CD8-positive, alpha-beta memory T cell (primary cell): ENCODE measurements at places on chromosomes 4 and X. TPM values are rescaled to one million over a fixed set of nuclear protein-coding genes. Genes with fewer than 3 reads are reported as not detected.

DNA sequence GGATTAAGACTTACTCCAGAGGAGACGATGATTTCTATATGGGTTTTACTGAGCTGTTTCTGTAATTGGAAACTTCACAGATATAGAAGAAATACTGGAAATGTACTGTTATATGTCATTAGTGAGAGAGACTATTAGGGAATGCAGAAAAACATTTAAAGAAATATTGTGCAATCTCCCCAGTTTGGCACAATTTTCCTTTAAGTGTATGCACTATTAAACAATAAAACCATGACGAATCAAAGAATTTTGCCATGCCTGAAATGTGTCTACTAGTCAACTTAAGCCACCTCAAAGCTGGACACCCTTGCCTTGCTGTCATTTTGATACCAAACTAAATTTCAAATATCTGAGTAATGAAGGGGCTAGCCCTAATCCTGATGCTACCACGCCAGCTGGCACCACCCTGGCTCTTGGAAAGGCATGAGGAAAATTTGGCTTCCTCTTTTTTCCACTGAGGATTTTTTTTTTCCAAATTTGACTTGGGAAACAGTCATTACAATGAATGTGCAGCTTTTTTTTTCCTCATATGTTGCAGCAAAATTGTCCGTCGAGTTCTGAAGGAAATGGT, 36.1 kb downstream of the MTTP start:
- DNase-seq, result no peak

FAM184B gene
- total RNA-seq, result not detected

GRCh38 chrX:63327788-63328187, 23.3 kb downstream of the SPIN4 start:
- DNase-seq, result no peak

- DNase-seq, result no peak
Measured at GRCh38 chrX:150757371-150757770, 64.2 kb downstream of the MTMR1 start.

DNA sequence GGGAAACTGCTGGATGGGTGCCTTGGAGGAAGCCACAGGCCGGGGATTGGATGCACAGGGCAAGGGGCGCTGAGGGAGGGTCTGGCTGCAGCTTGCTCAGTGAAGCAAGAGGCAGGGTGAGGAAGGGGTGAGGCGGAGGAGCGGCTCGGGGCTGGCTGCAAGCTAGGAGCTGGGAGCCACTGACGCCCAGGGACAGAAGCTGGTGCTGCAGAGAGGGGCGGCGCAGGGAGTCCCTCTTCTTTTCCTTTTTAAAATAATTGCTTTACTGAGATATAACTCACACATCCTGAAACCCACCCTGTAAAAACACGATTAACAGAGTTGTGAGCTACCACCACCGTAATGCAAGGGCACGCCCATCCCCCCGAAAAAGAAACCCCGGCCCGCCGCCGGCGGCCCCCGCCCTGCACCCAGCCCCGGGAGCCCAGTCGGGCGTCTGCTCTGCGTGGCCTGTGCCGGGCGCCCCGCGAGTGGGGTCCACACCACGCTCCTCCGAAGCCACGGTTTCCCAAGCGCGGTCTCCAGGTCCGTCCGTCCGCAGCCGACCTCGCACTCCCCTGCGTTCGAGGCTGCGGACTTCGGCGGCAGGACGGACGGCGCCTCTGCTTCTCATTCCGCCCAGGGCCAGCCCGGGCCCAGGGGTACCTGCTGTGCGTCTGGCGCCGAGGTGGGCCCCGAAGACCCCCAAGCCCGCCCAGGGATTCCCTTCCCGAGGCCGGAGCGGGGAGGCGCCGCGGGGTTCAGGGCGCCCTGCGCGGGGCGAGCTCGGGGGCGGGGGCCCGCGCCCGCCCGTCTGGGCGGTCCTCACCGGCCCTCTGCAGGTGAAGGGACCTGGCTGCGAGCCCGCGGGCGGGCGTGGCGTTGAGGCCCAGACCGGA, 866 bp upstream of the UVSSA start:
- peak; percentile 75 for DNase-seq

DNA sequence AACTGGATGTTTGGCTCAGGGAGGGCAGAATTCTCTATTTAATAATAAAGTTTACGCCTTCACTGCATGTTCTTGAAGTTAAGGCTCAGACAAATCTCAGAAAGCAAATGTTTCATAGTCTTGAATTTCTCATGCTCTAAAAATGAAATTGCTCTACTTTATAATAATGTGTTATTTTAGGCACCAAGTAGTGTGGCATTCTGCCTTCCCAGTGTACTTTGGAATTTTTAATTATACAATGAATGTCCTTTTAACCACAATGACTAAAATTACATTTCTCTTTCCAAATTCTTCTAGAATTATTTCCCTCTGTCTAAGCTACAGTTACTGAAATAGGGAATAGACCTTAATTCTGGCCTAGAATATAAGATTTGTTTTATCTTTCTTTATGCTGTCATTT, 97.9 kb upstream of the PDE5A start:
- no peak for DNase-seq

SSX4 gene
- not detected for total RNA-seq

DNA sequence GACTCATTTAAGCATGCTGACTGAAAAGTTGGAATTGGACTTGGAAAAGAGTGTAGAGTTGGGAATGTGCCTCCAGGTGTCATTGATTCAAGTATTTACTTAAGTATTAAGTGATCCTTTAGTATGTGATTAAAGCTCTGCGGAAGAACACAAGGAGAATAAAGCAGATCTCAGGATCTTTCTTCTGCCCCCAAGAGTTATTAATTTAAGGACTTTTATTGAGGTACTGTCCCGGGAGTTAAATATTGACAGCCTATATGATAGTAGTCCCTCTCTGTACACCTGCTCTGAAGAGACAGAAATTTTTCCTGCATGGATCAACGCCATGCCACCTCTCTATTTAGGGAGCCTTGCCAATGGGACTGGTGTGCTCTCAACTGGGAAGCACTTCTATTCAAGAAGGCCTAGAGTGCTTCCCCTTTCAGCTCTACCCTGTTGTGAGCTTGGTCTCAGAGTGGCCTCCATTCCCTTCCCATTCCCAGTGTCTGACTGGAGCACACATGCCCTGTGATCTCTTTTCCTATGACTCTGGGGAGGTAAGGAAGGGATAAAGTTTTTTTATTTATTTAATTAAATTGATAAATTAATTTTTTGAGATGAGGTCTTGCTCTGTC, 75.9 kb downstream of the SHISA3 start:
- no peak for DNase-seq

ATOH1 gene
- total RNA-seq, result not detected

- DNase-seq, result peak; percentile 53
Measured at GRCh38 chrX:13090339-13091110, 46.1 kb upstream of the FAM9C start.

LRRC66 gene
- total RNA-seq, result 0.07 TPM

GRCh38 chr4:87193958-87194675, 26.3 kb downstream of the KLHL8 start:
- DNase-seq, result no peak

CLDN34 gene
- not detected for total RNA-seq

SAGE1 gene
- not detected for total RNA-seq

DNA sequence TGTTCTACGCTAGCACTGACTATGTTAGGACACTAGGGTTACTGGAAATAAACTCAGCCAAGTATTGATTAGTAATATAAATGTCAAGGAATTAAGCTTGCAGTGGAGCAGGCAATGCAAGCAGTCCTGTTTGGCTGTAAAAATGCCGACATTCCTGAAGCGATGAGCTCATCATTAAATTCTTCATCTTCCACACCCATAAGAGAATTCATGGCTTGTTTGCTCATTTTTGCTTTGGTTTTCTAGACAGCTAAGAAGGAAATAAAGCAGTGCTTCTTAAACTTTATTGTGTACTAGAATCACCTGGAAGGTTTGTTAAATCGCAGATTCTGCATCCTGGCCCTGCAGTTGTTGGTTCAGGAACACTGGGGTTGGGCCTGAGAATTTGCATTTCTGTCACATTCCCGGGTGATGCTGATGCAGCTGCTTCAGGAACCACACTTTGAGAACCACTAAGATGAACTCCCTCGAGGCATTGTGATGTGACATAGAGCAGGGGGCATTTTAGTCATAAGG, 17.8 kb downstream of the ANXA3 start:
- no peak for DNase-seq

SRPX2 gene
- not detected for total RNA-seq
